Activated naive CD8-positive, alpha-beta T cell treated with anti-CD3 and anti-CD28 coated beads, Interleukin-2, amount 50 U/mL, for 16 hours (primary cell): ENCODE measurements at places on chromosomes 12 and 14.

DNA sequence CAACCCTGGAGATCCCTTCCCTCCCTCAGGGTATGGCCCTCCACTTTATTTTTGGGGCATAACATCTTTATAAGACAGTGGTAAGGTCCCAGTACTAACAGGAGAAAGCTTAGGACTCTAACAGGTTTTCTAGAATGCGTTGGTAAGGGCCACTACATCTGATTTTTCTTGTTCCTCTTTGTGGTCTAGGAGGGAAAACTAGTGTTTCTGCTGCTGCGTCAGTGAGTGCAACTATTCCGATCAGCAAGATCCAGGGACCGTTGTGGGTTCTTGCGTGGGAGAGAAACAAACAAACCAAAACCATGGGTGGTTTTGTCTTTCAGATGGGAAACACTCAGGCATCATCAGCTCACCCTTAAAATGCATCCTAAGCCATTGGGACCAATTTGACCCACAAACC is 123.6 kb upstream of the SLC16A7 start:
- no peak for DNase-seq

- DNase-seq = no peak
Measured at GRCh38 chr12:64056741-64057140, 165.4 kb downstream of the KICS2 start.

GRCh38 chr14:70665448-70666360 is 24.0 kb downstream of the TTC9 start:
- no peak for DNase-seq

- no peak for DNase-seq
Measured at GRCh38 chr12:47415054-47415453, 290.8 kb downstream of the RPAP3 start.

GRCh38 chr12:116455540-116456329 is 103.4 kb upstream of the MAP1LC3B2 start:
- no peak for DNase-seq

GRCh38 chr14:60652674-60653651 is 3.7 kb upstream of the SIX1 start:
- no peak for DNase-seq

DNA sequence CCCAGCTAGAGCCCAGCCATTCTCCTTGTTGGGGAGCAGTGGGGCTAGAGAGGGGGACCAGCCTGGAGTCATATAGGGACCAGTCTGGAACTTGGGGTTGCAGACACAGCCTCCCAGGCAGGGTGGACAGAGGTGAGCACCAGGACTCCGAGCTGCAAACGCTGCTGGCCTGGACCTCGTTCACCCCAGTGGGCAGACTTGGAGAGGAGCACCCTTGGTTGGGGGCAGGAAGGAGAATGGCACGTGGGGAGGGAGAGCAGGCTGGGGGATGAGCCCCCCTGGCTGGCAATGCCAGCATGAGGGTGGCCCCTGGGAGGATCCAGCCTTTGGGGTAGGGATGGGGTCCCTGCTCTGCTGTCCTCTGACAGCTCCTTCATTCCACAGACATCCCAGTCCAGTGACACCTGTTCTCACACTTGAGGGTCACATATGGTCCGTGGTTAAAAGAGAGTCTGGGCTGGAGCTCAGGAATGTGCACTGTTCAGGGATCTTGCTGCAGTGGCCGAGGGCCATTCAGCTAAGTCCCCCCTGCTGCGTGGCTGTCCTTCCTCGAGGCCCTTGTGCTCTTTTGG is 2.8 kb downstream of the LBHD2 start:
- no peak for DNase-seq

GRCh38 chr14:67666750-67667449 is 7.5 kb downstream of the VTI1B start:
- DNase-seq = no peak

GRCh38 chr12:93376436-93377251 is 1.1 kb upstream of the NUDT4 start:
- no peak for DNase-seq
